ENCODE measurements at places on chromosomes 5 and 9.

- DNase-seq: no peak
Measured at GRCh38 chr9:91047993-91048607, 246.5 kb downstream of the SYK start.

DNA sequence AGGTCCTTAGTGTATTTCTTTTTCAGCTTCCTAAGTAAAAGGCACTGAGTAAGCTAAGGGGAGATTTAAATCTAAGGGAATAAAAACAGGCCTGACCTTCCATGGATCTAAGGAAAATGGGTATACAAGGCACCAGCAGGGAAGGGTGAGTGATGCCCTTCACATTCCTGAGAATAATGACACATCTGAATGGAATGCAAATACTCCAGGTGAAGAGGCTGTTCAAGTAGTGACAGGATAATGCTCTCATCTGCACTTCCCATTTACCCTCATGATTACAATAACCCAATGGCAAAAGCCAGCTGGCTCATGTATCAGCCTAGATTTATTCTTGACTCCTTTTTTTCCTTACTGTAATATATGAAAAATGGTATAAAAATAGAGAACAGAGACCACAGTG is 216.2 kb upstream of the ACTBL2 start:
- no peak for DNase-seq

- no peak for DNase-seq
Measured at GRCh38 chr9:84851935-84852585, 182.5 kb downstream of the NTRK2 start.

DNA sequence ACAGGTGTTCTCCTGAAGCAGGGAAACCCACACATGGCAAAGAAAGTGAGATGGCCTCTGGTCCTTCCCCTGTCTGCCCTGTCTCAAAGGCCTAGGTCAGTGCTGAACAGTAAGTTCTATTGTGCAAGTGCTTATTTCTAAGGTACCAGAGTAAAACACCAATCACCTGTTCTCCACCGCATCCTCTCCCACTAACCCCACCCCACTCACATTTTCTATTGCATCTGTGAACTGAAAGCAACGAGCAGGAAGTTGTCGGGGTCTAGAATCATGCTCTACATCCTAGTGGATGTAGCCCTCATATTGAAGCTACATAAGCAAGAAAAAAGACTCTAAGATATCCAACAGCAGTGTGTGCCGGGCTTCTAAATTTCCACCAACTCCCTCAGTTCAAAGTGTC is 265.9 kb downstream of the ENC1 start:
- DNase-seq: no peak

DNA sequence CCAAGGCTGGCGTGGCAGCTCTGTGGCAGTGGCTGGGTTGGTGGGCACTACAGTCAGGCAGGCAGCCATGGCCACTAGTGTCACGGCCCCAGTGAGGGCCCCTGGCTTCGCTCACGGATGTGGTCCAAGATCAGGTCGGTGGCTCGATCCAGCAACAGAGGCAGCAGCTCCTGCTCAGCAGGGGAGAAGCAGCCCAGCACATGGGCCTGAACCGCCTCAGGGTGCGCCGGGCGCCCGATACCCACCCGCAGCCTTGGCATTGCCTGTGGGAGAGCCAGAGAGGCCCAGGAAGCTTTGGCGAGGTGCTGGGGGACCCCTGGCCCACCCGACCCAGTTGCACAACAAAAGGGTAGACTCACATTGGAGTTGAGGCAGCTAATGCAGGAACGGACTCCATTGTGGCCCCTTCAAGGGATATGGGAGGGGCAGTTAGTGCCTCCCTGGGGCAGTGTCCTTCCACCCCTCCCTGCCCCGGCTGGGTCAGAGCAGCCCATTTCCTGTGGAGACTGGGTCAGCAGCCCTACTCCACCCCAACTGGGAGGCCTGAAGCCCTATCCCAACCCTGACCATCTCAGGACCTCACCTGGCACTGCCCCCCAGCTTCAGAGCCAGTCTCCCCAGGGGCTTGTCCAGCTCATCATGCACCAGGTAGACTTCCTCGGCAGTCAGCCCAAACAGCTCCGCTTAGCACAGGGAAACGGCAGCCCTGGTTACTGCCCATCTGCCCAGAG is 1.3 kb downstream of the PTRH1 start:
- no peak for DNase-seq

- no peak for DNase-seq
Measured at GRCh38 chr9:134985451-134985850, 67.7 kb upstream of the FCN1 start.

- DNase-seq: no peak
Measured at GRCh38 chr5:548256-548655, 24.0 kb upstream of the SLC9A3 start.

DNA sequence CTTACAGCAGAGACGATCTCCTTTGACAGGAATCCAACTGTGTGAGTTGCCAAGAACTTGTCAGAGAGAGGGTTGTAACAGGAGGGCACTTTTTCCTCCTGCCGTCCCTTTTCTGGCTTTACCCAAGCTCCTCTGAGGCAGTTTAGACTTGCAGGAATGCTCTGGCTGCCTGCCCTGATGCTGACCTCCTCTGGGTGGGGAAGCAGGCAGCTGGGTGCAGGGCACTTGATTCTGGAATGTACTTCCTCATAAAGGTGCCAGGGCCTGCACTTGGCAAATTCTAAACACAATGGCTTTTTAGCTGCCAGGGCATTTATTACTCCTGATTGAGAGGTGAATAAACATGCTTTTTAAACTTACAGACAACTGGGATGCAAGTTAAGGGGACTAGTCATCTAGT is 190.4 kb downstream of the EPB41L4A start:
- DNase-seq: no peak

- DNase-seq: no peak
Measured at GRCh38 chr9:26950521-26950920, 3.5 kb upstream of the PLAA start.

DNA sequence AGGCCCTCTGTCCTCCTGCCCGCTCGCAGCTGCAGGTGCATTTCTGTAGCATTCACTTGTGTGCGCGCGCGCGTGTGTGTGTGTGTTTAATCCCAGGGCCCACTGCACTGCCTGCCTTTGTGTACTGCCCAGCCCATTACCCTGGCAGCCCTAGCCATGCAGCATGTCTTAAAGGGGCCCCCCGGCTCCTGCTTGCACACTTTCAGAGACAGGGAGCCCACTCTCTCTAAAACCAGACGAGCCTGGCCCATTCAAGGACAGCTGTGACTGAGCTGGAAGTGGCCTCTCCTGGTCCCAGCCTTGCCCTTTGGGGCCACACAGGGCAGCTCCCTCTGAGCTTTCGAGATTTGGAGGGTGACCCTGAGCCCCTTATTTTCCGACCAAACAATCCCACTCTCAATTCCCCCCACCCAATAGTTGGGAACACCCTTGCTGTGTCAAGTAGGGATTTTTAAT is 98.9 kb downstream of the DAB2IP start:
- DNase-seq: no peak

DNA sequence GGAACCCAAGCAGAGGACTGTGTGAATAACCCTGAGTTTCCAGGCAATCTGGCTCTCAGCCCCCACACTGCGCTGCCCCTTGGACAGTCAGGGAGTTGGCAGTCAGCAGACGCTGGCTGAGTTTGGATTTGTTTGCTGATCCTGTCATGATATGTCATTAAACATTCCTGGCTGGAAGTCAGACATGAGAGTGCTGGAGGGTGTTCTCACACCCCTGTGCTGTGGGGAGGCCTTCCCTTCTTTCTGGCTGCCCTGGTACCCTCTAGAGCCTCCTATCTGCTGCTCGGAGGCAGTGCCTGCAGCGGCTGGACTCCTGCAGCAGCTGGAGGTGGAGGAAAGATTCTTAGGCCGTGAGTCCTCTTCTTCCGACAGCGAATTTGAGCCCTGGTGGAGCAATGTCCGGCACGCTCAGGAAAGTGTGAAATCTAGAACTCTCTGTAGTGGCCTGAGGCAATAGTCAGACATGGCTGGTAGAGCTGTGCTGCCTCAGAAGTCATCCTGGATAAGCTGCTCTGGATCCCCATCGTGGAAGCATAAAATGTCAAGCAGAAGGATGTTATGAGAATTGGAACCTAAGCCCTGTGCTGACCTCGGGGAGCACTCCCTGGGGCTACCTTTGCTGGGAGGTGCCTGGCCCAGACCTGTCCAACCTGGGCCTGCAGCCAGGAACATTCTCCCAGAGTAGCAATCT is 72.0 kb downstream of the PDE8B start:
- DNase-seq: peak; percentile 69

GRCh38 chr5:140246378-140247122 is 56.4 kb downstream of the PFDN1 start:
- DNase-seq: no peak

GRCh38 chr5:38188591-38188990 is 69.8 kb upstream of the EGFLAM start:
- no peak for DNase-seq

- no peak for DNase-seq
Measured at GRCh38 chr5:168750926-168751325, 171.8 kb upstream of the PANK3 start.

- no peak for DNase-seq
Measured at GRCh38 chr5:40991981-40992559, 79.1 kb downstream of the MROH2B start.

DNA sequence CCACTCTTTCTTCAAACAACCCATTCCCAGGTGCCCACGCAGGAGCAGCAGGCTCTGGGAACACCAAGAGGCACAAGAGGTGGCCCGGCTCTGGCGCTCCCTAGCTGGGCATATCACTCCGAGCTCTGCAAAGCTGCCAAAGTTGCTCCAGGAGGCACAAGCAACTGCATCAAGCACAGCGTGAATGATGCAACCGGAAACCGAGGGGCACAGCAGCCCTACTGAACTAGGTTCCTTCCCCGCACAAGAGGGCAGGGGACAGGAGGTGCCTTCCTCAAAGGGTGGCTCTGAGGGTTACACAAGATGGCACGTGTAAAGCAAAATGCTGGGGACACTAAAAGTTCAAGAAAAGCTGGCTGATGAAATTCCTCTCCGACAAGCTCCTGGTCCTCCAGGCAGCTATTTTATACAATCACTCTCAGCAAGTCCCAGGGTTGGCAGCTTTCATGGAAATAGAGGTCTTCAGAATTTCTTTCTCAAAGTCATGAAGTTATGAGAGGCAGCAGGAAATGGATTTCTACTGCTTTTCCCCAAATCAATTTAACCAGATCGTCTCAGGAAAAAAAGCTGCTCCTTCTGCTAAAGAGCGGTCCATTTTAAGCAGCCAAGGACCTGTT is 22.9 kb downstream of the PSMB7 start:
- DNase-seq: no peak

DNA sequence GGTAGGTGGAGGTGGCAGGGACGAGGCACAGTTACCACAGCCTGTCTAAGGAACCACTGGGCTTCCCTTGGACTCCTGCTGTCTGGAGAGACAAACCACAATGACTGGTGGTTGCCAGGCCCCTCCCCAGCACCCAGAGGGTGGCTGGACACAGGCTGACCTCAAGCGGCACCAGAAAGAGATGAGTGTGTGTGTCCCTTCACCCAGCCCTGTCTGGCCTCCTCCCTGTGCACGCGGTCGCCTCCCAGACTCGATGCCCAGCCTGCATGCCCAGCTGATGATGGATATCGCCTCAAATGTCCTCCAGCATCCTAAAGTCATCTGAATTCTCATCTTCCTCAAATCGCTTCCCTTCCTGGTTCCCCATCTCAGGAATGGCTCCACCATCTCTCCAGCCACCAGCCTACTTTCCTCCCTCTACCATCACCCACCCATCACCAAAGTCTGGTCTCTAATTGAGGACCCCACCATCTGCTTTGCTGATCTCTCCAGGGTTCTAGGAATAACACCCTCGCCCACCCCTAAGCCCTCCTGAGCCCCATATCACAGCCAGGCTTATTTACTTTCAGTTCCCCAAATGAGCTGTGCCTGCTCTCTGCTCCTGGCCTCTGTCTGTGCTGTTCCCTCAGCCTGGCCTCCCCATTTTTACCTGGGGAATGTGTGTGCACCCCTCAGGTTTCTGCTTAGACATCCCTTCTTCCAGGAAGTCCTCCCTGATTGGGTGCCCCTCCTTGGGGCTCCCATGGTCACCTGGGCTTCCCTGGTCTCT is 52.5 kb upstream of the GGTA1 start:
- DNase-seq: no peak

GRCh38 chr9:114864471-114864870 is 58.6 kb upstream of the TNFSF15 start:
- no peak for DNase-seq

GRCh38 chr9:134360180-134360759 is 34.0 kb downstream of the RXRA start:
- no peak for DNase-seq

GRCh38 chr5:148848393-148849031 is 22.1 kb downstream of the ADRB2 start:
- DNase-seq: no peak

DNA sequence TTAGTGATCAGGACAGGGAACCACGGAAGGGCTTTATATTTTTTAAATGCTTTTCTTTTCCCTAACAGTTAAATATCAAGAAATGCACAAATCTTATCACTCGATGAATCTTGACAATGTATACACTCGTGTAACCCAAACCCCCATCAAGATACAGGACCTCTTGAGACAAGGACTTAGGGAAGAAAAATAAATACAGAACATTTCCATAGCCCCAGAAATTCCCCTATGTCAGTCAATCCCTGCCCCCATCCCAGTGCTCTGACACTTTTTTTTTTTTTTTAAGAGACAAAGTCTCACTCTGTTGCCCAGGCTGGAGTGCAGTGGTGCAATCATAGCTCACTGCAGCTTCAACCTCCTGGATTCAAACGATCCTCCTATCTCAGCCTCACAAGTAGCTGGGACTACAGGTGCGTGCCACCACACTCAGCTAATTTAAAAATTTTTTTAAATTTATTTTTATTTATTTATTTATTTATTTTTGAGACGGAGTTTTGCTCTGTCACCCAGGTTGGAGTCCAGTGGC is 2.7 kb downstream of the SPINK4 start:
- DNase-seq: no peak

GRCh38 chr5:123178683-123179082 is 89.6 kb downstream of the PRDM6 start:
- no peak for DNase-seq

- DNase-seq: peak; percentile 74
Measured at GRCh38 chr9:21506626-21507482, 24.7 kb upstream of the IFNE start.

GRCh38 chr9:7899753-7900152 is 100.2 kb upstream of the DMAC1 start:
- DNase-seq: no peak

GRCh38 chr9:127223810-127224177 is 40.8 kb upstream of the GARNL3 start:
- DNase-seq: no peak

DNA sequence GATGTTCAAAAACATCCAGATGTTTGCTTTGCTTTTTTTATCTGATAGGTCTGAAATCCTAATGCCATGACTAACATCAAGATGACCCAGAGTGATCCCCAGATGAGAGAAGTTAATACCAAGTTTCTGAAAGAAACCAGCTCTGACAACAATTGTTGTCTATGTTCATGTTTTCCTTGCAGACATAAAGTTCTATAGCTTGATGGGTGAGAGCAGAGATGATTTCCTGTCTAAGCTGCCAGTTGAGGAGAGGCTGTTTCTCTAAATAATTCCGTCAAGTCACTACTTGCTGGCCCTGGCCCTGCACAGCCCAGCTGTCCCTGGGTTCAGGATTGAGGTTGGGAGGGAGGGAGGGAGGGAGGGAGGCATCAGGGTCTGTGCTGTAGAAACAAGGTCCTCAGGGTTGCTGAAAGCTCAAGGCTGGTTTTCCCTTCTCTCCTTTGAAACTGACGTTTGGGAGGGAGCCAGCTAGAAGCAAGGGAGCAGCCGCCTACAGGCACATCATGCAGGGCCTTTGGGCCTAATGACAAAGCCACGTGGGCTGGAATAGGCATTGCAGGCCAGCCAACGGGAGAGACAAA is 3.9 kb downstream of the SPARC start:
- DNase-seq: no peak

Data from AG04450 (cell line).